ENCODE measurements at places on chromosomes 3 and 15.

DNA sequence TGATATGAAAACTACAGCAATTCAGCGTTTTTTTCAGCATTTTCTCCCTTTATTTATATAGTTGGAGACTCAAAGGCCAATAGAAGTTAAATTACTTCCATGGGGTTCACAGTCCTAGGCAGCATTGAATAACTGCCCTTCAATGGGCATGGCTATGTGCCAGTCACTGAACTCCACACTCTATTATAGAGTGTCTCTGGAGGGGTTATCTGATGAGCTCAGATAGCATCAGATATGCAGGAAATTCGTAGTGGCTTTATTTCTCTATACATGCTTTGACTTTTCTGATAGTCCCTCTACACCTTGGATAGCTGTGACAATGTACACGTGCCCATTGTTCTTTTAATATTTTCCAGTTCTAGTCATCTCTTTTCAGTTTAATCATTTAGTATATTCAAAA is 396.9 kb upstream of the CBLB start:
- no peaks in the 10 kb centered on the region for H3K4me1 ChIP-seq
- no peaks in the 10 kb centered on the region for H3K36me3 ChIP-seq
- DNase-seq, result no peak
- no peak overlapping the region for H3K27ac ChIP-seq

DNA sequence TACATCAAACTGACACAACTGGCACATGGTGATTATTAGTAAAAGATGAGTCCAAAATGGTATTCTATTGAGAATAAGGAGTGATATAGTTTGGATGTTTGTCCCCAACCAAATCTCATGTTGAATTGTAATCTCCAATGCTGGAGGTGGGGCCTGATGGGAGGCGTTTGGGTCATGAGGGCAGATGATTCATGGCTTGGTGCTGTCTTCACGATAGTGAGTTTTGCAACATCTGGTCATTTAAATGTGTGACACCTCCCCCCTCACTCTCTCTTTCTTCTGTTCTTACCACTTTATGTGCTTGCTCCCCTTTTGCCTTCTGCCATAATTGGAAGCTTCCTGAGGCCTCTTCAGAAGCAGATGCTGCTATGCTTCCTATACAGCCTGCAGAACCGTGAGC is 90.6 kb downstream of the RSL24D1 start:
- H3K4me1 ChIP-seq, result peaks cover 3% of the 10 kb centered on the region
- no peak for DNase-seq
- no peak overlapping the region for H3K4me3 ChIP-seq
- no peak overlapping the region for H3K27ac ChIP-seq

DNA sequence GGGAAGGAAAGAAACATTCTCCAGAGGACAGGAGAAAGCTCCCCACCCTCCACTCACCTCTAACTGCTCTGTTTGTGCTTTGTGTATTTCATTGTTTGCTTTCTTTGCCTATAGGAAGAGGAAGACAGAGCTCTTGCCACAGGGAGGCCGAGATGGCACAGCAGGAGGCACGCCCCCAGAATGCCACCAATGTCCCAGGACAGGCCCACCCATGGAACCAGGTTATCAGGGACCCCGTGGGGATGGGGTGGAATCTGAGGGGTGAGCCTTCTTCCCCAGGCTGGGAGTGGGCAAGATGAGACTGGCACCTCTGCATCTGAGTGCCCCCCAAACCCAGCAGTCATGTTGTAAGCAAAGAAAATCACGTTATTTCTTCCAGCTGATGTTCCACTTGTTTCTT is 155.8 kb downstream of the TBC1D2B start:
- H3K4me1 ChIP-seq, result no peaks in the 10 kb centered on the region
- no peaks in the 10 kb centered on the region for H3K36me3 ChIP-seq
- peak; percentile 43 for DNase-seq
- no peak overlapping the region for H3K27ac ChIP-seq
- no peak overlapping the region for H3K4me3 ChIP-seq

DNA sequence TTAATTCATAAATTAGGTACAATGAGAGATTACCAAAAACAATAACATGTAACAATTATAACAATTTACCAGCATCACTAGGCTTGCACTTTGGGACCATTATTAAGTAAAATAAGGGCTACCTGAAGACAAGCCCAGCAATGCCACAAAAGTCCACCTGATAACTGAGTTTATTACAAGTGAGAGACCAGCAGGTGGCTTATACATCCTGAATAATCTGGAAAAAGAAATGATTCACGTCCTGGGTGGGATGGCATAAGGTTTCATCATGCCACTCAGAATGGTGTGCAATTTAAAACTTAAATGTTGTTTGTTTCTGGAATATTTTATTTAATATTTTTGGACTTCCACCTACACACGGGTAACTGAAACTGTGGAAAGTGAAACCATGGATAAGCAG is 1287.1 kb upstream of the GBE1 start:
- H3K4me3 ChIP-seq, result no peak overlapping the region
- no peaks in the 10 kb centered on the region for H3K4me1 ChIP-seq
- no peak for DNase-seq

All from RWPE2 (cell line).